ENCODE measurements at places on chromosomes 7 and 10. TPM values are rescaled to one million over a fixed set of nuclear protein-coding genes. Genes with fewer than 3 reads are reported as not detected.

Gene NUTM2B
- 0.33 TPM for total RNA-seq

Gene SHTN1
- 17.8 TPM for total RNA-seq

Gene NHLRC2
- 56.0 TPM for total RNA-seq

Gene C10orf67
- 0.29 TPM for total RNA-seq

Gene CCDC136
- 9.4 TPM for total RNA-seq

Gene HIBADH
- total RNA-seq: 80.1 TPM

Gene MYOZ1
- 1.2 TPM for total RNA-seq

Gene LRWD1
- 20.6 TPM for total RNA-seq

Gene TRIP6
- total RNA-seq: 45.3 TPM

Gene ADRA2A
- total RNA-seq: 7.8 TPM

Gene CYP26A1
- 0.33 TPM for total RNA-seq

Gene SPDYE8
- total RNA-seq: not detected

Gene ATRNL1
- 0.16 TPM for total RNA-seq

Gene ZNF138
- total RNA-seq: 40.8 TPM

Gene OR6B1
- not detected for total RNA-seq

Gene TBATA
- not detected for total RNA-seq

Gene LZTS2
- 44.0 TPM for total RNA-seq

Gene GOLGA7B
- total RNA-seq: 0.33 TPM

Gene UNCX
- not detected for total RNA-seq

Gene VPS37D
- total RNA-seq: 3.8 TPM

Gene CFAP43
- total RNA-seq: 0.32 TPM

Gene NME8
- not detected for total RNA-seq

Gene SLC25A28
- total RNA-seq: 29.1 TPM

Gene CYP3A4
- 0.33 TPM for total RNA-seq

Gene BAIAP2L1
- total RNA-seq: 11.0 TPM

Gene SYCE1
- total RNA-seq: 3.9 TPM

Gene SPDYE6
- 0.33 TPM for total RNA-seq

Gene IL6
- total RNA-seq: 11.8 TPM

Gene ACSL5
- 15.8 TPM for total RNA-seq

Gene CNPY1
- not detected for total RNA-seq

Gene TNKS2
- total RNA-seq: 48.2 TPM

Gene SPDYE11
- not detected for total RNA-seq

Gene GAD2
- not detected for total RNA-seq

Gene GFRA1
- total RNA-seq: 88.2 TPM

Gene SLC18A2
- total RNA-seq: 0.73 TPM

Gene MRLN
- total RNA-seq: not detected

Gene CYP17A1
- not detected for total RNA-seq

Gene SORBS1
- 455 TPM for total RNA-seq

Gene MPP7
- total RNA-seq: 18.0 TPM

Gene SLC18A3
- total RNA-seq: not detected

Gene TEX47
- total RNA-seq: not detected

Gene ADRB1
- total RNA-seq: 0.66 TPM

Gene ZNF117
- total RNA-seq: 37.4 TPM

Gene GIMAP1
- total RNA-seq: 3.5 TPM

Gene STEAP1B
- total RNA-seq: 0.66 TPM

Gene PTPRN2
- 2.2 TPM for total RNA-seq

Gene PRRT4
- 0.44 TPM for total RNA-seq

Gene TMEM225B
- 2.0 TPM for total RNA-seq

Gene LUC7L2
- 108 TPM for total RNA-seq

Gene TPST1
- total RNA-seq: 23.2 TPM

Gene EBF3
- total RNA-seq: 28.0 TPM

All from breast epithelium (tissue), 4 donors.